NCI-H1930 (cell line): ENCODE measurements at places on chromosomes 1 and 21.

DNA sequence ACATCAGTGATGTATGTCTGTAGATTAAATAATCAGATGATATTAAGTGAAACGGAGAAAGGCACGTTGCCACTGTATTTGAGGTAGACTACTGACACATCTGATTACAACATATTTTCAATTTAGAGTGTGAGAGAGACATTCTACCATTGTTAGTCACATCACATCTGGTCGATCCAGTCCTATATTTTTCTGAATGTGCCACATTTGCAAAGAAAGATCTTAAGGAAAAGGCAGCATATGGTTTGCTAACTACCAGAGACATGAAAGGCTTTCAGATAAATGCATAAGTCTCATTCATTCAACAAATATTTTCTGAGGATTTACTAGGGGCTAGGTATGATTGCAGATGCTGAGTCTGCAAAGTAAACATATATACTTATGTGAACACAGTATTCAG lies 114.3 kb upstream of the RUNX1 start:
- no peak for DNase-seq

DNA sequence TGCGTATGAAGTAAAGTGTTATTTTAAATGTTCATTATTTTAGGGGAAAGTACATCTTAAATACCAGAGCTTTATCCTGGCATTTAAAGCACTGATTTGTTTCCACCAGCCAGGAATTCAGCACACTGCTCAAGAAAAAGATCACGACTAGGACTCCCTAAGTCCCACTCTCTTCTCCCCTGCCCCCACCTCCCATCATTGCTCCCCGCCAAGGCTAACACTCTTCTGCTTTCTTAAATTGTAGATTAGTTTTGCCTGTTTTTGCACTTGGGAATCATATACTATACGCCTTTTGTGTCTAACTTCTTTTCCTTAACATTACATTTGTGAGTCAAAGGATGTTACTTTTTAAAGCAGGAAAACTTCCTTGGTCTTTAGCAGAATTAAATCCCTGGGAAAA lies 37.5 kb upstream of the C1orf105 start:
- DNase-seq: no peak

DNA sequence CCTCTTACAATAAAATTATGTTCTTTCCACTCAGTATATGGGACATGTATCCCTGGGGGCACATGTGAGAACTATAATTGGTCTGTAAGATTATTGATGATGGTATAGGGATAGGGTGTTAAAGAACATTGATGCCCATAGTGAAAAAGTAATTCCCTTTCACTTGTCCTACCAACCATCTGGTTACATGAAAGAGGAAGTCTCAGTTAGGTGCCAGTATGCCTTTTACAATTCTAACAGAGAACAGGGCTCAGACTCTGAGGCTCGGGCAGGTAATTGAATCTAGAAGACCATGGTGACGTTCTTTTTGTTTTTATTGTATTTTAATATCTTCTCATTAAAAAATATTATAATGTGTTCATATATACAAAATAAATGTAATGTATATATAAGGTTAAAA lies 113.6 kb downstream of the FGGY start:
- no peak for DNase-seq

- DNase-seq: no peak
These were observed 48.0 kb downstream of the PDE4B start for GRCh38 chr1:65840683-65841082.

GRCh38 chr1:163928651-163929050 lies 606.9 kb downstream of the NUF2 start:
- DNase-seq: peak; percentile 14

- no peak for DNase-seq
These were observed 3.5 kb downstream of the CRNN start for GRCh38 chr1:152410599-152410998.

- no peak for DNase-seq
These were observed 10.2 kb downstream of the C1orf216 start for GRCh38 chr1:35708441-35708921.

DNA sequence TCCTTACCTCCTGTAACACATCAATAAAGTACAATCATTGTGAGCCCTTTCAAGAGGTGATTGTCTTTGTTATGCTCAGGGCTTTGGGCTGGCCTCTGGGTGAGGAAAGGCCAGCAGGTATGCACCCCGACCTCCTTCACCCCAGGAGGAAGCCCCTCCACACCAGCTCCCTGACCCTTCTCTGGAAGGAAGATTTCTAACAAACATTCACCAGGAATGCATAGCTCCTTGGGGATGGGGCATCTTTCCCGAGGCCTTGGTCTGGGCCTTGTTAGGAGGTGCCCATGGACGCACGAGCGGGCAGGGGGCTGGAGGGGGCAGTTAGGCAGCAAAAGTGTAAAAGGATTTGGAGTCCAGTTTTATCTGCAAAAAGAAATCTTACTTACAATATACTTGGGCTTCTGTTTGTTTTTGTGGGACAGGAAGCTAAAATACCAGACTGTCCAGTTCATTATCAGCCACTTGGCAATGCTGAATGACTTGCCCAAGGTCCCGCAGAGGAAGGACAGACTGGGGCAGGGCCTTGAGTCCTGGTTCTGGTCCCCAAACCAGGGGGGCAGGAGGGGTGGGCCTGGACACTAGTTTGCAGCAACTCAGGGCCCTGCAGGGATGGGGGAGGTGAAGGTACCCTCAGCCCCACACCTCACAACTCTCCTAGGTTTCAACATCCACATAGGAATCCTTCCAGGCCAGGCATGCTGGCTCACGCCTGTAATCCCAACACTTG lies 10.1 kb downstream of the ZC3H12A start:
- no peak for DNase-seq

DNA sequence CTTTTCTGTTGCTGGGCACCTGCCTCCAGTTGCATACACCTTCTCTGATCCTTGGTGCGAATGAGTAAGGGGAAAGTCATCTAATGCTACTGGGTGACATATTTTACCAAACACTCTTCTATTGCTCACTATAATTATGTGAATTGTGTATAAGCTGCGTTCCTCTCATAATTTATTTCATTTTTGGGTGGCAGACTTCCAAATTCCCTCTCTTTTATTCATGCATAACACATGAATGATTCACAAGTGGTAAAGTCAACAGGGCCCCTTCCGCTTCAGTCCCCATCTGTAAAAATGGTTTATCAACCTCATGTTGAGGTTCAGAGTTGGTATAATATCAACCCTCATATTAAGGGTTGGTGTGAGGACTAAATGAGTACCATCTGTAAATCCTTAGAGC lies 3.2 kb upstream of the QSOX1 start:
- no peak for DNase-seq

GRCh38 chr21:46080171-46081021 lies 17.5 kb upstream of the COL6A2 start:
- DNase-seq: no peak

DNA sequence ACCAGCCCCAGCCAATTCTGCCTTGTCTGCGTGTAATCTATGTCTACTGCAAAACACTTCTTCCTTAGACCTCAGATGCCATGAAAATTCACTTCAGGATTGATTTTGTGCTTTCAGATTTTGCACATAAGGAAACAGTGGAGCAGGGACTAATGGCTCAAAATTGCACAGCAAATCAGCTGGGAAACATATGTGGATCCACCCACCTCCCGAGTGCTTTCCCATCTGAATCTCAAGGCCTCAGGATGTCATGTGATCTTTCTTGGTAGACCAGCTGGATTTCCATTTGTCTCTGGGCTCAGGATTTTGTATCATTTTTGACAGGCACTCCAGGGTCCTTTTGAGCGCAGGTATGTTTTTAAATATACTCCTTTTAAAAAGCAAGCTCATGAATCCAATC lies 158.6 kb downstream of the MIS18A start:
- DNase-seq: no peak

DNA sequence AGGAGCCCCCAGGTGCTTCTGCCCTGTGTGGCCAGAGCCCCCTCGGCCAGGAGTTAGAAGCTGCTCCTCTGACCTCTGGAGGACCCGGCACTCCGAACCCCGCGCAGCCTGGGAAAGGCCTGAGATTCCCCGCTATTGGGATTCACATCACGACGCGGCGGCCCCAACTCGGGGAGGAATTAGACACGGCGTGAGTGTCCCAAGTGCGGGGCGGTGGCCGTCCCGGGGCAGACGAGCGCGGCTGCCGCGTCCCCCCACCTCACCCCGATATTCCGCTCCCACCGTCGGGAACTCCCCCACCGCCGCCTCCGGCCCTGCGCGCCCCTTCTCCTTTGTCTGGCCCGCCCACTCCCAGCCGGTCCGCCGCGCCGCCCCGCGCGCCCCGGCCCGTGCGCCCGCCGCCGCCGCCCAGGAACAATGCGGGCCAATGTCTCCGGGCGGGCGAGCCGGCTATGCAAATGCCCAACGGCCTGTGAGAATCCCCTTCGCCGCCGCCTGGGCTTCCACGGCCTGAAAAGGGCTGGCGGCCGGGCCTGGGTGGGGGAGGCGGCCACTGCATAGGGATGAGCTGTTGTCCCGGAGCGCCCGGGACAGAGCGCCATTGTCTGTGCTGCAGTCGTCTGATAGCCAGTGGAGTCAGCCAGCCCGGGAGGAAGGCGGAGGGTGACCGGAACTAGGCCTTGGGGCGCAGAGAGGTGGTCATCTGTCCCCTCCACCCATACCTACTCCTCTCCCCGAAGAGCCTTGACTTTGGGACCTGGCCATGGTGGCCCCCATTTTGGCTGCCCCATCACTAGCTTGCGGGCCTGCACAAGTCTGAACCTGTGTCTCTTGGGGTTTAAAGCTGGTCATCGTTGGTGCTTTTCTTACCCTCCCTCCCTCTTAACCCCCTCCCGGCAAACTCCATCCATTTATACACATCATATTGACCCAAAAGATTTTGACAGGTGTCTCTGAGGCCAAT lies 19.4 kb downstream of the RHBG start:
- no peak for DNase-seq

GRCh38 chr1:185367218-185367617 lies 50.2 kb upstream of the IVNS1ABP start:
- no peak for DNase-seq

- peak; percentile 78 for DNase-seq
These were observed 51.7 kb downstream of the AK5 start for GRCh38 chr1:77333501-77333900.

GRCh38 chr1:183093786-183094298 lies 70.6 kb downstream of the LAMC1 start:
- DNase-seq: no peak

- no peak for DNase-seq
These were observed 1.0 kb downstream of the TMEM61 start for GRCh38 chr1:54981466-54981865.

GRCh38 chr1:36650200-36651065 lies 167.7 kb upstream of the CSF3R start:
- DNase-seq: peak; percentile 35

GRCh38 chr1:226098870-226099835 lies 36.6 kb downstream of the H3-3A start:
- no peak for DNase-seq

DNA sequence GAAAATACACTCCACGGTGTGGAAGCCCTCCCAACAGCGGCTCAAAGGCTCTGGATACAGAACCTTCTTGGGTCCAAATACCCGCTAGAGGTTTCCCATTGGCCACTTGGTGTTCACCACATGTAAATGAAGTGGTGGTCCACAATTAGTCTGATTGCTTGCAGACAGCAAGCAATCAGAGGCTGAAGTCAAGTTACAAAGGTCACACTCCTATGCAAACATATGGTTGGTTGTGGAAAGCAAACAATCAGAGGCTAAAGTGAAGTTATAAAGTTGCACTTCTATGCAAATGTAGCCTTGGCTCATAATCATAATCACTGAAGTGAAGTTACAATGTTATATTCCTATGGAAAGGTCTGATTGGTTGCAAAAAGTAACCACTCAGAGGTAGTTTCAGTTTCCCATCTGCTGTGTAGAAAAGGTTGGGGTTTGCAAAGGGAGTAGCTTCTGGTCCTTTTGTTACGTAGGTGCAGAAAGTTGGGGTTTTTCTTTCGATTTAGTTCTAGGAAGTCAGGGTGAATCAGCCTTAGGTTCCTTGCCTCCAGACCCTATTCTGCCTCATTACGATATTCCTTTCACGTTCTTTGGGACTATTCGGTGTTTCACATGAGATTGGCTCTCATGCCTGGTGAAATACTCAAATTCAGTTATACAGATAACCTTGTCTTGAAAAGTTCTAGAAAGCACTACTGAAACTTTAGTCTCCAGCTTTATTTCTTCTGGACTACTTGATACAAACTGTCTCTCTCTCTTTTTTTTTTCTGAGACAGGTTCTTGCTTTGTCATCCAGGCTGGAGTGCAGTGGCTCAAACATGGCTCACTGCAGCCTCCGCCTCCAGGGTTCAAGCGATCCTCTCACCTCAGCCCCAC lies 36.7 kb upstream of the MTF2 start:
- DNase-seq: no peak

DNA sequence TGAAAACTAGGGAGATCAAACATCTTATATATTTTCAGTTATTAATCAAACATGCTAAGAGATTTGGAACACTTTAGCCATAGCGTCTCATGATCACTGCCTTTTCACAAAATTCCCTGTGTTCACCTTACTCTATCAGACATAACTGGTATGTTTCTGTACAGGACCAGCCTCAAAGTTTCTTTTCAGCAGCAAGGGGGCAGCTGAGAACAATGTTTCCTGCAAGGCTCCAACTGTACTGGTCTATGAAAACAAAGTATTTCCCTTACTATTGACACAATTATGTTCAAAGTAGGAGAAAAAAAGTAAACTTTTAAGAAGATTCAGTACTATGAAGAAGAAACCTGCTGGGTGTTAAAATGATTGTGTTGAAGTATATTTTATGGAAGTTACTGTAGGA lies 98.5 kb downstream of the ATF6 start:
- DNase-seq: no peak

GRCh38 chr1:227942021-227942715 lies 5.6 kb downstream of the WNT9A start:
- DNase-seq: no peak

DNA sequence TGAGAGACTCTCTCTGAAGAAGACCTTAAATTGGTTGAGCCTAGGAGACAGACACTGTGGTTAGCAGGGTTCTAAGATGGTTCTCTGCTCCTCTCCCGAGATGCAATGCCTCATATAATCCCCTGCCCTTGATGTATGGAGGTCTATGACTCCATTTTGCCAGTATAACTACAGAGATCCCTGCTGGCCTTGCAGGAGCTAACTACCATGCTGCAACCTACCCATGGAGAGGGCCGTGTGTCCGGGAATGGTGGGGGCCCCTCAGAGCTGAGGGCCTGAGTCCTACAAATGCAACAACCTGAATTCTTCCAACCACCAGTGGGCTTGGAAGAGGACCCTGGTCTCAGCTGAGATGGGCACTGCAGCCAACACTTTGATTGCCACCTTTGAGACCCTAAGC lies 388.0 kb downstream of the SETD4 start:
- DNase-seq: no peak

DNA sequence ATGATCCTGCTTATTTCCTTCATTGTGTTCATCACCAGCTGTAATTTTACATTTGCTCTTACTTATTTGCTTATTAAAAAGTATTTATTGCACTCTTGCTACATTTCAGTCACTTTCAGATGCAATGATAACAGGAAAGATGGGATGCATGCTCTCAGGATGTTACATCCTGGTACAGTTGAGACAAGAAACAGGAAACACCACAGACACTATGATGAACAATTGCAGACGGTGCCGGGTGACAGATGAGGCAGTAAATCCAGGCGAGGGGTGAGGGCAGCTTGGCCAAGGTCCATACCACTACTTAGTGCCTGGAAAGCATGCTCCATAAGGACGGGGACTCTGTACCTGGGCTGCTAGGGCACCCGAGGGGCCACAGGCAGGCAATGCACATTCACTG lies 156.6 kb upstream of the RAB4A start:
- DNase-seq: no peak

- DNase-seq: no peak
These were observed 114.0 kb downstream of the NBPF12 start for GRCh38 chr1:147052143-147052542.

- no peak for DNase-seq
These were observed 11.7 kb downstream of the PPIH start for GRCh38 chr1:42669936-42670335.

- no peak for DNase-seq
These were observed 109.8 kb downstream of the JAK1 start for GRCh38 chr1:64856553-64856952.
